ENCODE measurements at places on chromosomes 11 and 22.

DNA sequence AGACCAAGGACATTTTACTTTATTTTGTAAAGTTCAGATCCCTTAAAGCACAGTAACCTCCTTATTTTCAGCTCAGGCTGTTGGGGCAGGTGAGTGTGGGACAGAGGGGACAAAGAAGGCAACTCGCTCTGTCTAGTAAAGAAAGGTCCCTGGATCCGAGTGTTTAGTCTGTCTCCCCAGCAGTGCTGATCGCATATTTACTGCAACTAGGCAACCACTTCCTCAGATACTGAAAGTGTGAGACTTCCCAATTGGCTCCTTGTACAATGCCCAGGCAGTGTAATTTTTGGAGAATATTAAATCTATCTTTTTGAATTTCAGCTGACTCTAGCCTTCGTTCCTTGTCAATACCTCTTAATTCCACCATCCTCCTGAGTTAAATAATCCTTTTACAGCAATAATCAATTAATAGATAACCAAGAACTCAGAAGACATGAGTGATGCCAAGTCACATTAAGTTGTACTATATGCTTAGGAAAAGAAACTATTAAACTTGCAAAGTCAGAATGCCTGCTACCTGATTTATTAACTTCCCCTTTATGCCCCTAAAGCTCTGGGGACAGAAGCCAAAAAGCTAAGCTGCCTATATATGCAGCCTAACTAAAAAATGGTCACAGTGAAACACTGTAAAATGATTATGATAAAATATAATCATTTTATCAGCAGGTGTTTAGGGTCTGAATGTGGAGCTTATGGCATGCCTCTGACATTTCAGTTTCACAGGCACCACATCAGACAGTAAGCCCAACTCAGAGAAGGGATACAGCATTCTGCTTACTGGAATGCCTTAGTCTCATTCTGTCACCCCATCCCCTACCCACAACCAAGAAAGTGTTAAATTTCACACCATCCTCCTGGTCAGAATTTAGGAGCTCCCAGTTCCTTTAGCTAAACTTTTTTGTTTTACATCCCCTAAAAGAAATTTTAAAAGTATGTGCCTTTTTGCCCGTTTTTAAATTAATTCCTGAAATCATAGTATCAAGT, 138.7 kb downstream of the TRIM44 start:
- no peak for DNase-seq

DNA sequence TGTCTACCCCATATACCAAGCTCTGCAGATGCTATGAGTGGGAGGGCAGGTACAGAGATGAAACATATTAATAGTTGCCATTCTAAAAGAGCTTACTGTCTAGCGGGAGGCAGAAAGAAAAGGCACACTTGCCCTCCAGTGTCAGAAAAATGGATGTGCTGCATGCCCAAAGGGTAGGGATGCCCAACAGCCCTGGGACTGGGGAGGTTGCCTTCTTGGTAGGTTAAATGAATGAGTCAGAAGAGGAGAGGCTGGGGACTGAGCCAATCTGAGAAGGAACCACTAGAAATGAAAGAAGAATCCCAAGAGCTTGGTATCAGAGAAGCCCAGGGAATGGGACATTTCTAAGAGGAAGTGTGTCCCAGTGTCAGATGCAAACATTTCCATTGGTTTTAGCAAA, 1.2 kb downstream of the BIRC3 start:
- DNase-seq = peak; percentile 44

GRCh38 chr22:25829237-25829636, 87.2 kb downstream of the MYO18B start:
- no peak for DNase-seq

GRCh38 chr11:72413914-72414628, 20.3 kb downstream of the CLPB start:
- DNase-seq = peak; percentile 66

DNA sequence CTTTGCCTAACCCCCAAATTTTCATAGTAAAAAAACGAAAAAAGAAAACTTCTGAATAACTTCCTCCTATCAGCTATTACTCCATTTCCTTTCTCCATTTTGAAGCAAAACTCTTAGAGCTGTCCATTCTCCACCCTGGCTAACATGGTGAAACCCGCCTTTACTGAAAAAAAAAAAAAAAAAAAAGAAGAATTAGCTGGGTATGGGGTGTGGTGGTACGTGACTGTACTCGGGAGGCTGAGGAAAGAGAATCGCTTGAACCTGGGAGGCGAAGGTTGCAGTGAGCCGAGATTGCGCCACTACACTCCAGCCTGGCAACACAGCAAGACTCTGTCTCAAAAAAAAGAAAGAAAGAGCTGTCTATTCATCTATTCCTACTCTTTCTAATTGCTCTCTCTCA, 11.3 kb upstream of the NXF1 start:
- DNase-seq = no peak

DNA sequence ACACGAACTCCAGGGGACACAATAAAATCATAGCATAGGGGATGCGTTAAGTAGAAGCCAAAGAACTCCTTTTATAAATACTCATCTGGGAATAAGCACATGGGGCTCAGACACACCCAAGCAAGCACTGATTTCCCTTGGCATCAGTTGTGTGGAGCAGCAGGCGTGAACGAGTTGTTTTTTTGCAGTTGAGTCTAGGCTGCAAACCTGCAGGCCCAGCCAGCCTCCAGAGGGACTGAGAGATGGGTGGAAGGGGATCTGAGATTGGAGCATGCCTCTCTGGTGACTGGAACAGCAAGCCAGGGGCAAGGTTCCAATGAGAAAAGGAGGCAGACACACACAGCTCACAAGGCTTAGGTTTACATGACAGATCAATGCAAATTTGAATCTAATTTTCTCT, 27.4 kb upstream of the SEZ6L start:
- DNase-seq = no peak

DNA sequence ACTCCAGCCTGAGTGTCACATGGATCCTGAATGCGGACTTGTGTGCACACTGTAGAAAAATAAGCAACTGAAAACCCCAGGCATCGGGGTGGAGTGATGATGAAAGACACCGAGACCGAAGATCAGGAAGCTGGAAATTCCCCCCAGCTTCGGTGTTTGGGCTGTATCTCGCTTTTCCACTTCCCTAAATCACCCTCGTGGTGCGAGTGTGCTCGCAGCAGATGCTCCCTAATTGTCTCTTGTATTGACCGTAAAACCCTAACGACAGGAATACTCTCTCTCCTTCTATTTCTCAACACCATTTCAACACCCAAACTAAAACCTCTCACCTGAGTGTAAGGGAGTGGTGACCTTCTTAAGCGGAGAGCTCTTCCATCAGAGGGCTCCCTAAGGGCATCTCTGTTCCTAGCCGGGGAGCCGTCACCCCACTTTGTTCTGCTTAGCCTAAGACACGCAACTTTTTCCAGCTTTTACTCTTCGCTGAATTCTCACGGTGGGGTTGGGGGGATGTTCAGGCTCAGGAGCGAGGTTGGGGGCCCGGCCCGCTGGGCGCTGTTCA, 635 bp upstream of the GRK3 start:
- peak; percentile 75 for DNase-seq

DNA sequence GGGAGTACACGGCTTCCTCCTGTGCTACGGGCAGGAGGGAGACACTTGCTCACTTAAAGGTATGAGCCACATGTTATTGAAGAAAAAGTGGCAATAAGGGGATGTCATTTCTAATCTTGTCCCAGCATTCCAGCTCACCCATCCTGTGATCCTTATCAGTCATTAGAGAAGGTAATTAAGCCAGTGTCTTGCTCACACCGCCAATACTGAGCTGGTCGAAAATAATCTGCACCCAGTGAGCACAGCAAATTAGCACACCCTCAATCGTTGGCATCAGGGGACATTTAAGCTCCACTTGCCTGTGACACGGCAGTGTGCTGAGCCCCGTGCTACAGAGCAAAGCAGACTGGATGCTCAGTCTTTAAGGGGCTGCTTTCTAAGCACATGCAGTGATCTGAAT, 510.7 kb downstream of the OPCML start:
- no peak for DNase-seq

DNA sequence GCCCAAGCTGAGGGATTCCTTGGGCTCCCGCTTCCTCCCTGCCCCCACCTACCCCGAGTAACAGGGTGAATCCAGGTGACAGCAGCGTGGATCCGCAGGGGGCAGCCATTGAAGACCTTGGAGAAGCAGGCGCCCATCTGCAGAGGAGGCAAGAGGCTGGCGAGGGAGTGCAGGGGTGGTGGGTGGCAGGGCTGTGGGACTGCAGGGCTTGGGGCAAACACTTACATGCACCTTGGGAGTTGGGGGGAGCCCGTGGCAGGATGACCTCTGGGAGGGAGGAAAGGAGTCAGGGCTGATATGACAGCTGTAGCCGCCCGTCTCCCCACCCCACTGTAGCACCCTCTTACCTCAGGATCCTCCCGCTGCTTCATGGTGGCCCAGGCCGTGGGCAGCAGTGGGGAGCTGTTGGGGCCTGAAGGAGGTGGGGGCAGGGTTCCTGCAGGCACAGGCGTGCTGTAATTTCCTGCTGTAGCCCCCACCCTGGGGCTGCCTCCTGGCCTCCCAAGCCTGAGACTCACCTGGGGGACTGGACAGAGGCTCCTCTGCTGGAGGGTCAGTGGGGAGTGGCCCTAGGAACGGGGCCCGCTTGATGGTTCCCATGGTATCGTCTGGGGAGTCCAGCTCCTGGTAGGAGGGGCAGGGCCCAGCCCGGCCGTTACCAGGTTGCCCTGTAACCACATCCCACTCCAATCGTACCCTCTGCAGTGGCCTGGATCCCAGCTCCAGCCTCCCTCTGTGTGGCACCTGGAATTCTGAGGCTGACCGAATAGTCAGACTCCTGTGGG, 6.1 kb downstream of the MAP4K2 start:
- DNase-seq = no peak

DNA sequence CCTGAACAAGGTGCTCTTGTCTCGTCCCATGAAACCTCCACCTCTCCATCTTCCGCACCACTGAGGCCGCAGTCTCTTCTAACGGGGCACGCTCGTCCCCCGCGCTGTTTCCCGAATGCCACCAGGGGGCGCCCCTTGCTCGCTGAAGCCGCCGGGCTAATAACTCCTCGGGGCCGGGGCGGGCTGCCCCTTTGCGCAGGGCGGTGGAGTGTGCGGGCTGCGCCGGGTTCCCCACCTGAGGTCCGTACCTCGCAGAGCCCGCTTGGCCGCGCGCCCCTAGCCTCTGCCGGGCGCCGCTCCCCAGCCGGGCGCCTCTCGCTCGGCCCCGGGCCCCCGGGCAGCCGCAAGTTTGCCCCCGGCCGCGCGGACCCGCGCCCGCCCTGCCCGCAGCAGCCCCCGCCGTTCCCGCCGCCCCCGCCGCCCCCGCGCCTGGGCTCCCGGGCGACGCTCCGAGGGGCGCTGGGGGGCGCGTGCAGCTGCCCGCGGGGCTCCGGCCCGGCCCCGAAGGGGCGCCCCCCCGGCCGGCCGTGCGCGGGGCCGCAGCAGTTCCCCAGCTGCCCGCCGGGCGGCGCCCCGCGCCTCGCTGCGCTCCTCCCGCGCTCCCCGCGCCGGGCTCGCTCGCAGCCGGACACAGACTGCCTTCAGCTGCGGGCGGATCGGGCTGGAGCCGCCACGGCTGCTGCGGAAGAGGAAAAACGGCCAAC, at the start of gene GRIK4:
Gene GRIK4 (plus strand): TSS at position 633 of the 704 bp plus-strand sequence. CDS start 148,571 bp downstream, outside the sequence.
- peak; percentile 76 for DNase-seq

DNA sequence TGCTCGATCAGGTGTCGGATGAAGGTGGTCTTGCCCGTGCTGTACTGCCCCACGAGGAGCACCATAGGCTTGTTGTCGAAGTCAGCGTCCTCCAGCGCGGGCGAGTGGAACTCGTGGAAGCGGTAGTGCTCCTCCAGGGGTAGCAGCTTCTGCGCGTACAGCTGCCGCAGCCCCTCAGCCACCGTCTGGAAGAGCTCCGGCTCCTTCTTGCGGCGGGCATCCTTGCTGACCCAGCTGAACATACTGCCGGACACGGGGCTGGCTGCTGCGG, 263 bp downstream of the EHD1 start:
- DNase-seq = no peak
